Mesothelial cell of epicardium (in vitro differentiated cells): ENCODE measurements at places on chromosomes 2 and 18. TPM values are rescaled to one million over a fixed set of nuclear protein-coding genes. Genes with fewer than 3 reads are reported as not detected.
A peak's percentile ranks its signal among the peaks of the same experiment; 100 is the strongest.

DNA sequence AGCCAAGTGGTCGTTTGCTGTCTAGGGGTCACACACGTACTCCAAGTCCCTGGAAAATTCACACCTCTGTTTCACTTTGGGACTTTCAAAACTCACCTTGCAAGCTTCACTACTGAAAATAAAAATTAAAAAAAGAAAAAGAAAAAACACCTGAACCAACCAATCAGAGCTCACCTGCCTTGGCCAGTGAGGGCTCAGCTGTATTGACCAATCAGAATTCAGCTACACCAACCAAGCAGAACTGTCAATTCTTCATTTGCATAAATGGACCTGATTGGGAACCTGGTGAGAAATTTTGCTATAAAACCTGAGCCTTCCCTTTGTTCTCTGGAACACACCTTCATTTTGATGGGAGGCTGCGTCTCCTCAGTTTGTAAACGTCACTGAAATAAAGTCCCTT is 176.4 kb downstream of the TTC32 start:
- DNase-seq = no peak

- DNase-seq = no peak
Observed at GRCh38 chr2:31235504-31235902, 1.6 kb downstream of the EHD3 start.

PLEKHM3 gene
- 14.7 to 16.2 TPM (median 15.1 TPM) in 3 replicates for total RNA-seq

ANKRD30BL gene
- not detected in 3 replicates for total RNA-seq

DNA sequence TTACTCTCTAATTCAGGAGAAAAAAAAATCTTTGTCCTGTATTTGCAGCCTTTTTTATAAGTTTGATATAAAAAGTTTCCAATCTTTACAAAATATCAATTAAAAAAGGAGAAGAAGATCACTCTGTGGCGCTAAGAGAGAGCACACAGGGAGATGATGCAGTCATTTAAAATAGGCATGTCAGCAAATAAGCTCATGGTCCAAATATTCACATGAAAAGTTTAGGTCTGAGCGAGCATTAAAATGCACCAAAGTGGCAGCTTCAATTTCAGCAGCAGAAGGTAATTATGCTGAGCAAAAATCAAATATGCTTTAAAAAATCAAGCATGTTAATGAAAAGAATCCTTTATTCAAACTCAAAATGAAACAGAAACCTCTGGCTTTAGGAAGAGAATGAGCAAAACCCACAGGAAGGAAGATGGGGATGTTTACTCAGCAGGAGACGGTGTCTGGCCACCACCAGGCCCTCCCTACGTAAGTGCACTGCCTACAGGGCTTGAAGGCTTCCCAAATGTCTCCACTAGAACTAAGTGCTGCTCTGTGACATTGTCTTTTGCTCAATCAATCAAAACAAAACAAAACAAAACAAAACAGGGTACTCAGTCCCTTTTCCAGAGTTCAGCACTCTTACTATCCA is 120.4 kb downstream of the L3MBTL4 start:
- no peak for DNase-seq

DNA sequence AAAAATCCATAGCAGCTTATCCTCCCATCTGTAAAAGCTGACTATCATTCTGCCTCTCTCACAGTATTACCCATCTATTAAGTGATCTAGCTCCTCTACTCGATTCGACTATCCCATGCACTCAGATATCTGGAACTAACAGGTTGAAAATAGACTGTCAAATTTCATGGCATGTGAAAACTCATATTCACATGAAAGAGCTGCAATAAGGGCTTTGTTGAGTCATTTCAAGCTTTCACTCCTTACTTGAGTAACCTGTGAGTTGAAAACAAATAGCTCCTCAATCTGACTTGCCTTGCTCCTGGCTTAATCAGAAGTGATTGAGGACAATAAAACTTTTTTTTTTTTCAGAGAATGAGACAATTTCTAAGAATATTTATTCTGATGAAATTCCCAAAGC is 192.4 kb upstream of the ERBB4 start:
- no peak for DNase-seq

- no peak for DNase-seq
Observed at GRCh38 chr18:37261246-37261840, 304.3 kb downstream of the CELF4 start.

GRCh38 chr2:170771421-170771937 is 1.3 kb downstream of the ERICH2 start:
- DNase-seq = no peak

GRCh38 chr18:34840256-34840826 is 130.2 kb downstream of the DTNA start:
- no peak for DNase-seq

GRCh38 chr2:71558300-71559051 is 105.1 kb downstream of the DYSF start:
- DNase-seq = no peak

NOSTRIN gene
- total RNA-seq = 0.90 to 1.0 TPM (median 0.98 TPM) in 3 replicates

ASB18 gene
- not detected in 3 replicates for total RNA-seq

KCNG2 gene
- 0.14 TPM in 1 of 3 replicates, not detected in the others for total RNA-seq

GRCh38 chr18:13302040-13302439 is 83.5 kb downstream of the LDLRAD4 start:
- no peak for DNase-seq

- peak; percentile 70 for DNase-seq
Observed at GRCh38 chr2:157875641-157876065, 477 bp downstream of the ACVR1 start.

GRCh38 chr18:74382481-74383017 is 66.9 kb downstream of the C18orf63 start:
- no peak for DNase-seq

DNA sequence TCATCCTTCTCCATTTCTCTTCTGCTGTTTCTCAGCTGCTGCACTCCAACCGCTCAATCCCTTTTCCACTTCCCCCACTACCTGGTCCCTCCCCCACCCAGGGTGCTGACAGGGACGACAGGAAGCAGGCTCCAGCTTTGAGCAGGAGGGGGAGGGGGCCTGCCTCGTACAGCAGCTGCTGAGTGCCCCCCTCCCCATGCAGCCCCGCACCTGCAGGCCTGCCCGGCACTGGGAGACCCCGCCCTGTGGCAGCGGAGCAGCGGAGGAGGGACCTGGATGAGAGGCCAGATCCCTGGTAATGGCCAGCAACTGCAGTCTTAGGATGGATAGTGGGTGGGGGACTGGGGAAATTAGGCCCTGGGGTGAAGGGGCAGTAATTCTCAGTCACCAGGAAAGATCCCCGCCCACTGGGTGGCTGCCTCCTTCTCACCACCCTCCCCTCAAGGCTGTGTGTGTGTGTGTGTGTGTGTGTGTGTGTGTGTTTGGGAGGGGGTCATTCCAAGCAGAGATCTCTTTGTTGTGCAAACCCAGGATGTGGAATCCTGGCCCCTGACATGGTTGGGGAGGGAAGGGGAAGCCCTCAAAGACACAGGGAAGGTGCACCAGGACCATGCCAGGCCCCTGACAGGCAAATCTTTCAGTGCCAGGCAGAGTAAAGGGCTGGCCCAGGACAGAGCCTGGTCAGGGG is 6.8 kb upstream of the CRYBA2 start:
- no peak for DNase-seq

DNA sequence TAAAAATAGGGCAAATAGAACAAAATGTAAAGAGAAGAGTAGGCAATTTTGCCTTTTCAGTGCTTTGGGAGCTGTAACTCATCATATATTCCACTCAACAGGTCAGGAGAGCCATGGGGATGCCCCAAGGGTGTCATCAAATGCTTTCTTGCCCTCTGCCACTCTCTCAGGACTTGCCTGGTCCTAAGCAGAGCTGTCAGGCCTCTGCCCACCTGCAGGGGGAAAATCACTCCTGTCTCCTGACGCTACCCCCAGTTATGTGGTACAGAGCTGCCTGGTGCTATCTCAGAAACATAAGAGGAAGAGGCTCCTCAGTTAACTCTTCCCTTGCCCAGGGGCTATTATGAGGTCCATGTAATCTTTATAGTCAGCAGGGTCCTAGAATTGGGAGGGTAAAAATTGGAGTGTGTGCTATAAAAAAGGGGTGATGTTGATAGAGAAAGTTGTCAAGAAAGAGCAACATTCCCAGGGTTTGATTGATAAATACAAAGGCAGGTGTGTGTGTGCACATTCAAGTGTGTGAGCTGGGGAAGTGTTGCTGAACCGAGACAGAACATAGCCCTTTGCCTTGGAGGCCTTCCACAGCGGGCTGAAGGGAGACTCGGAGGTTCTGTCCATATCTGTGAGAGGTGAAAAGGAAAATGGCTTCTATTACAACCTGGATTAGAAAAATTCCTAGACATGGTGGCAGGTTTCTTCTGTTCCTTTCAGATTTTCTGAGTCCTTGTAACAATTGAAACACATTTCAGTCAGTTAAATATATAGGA is 25.4 kb downstream of the PTPRM start:
- no peak for DNase-seq

DNA sequence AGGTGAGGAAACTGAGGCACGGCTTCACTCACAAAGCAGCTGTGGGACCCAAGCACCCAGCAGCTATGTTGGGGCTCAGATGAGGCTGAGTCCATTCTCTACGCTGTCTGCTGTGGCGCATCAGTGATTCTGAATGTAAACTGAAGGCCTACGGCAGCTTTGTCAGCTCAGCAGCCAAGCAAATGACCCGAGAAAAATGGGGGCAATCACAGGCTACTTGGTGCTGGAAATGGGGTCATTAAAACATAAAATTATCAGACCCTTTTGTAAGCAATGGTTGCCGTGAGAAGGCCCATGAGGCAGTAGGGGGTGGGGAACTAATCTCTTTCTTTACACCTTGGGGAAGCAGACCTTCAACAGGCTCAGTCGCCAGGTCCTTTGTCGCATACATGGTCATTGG is 84.0 kb upstream of the ZCCHC2 start:
- DNase-seq = no peak
